Activated naive CD4-positive, alpha-beta T cell (primary cell): ENCODE measurements at places on chromosomes 7 and 10.

DNA sequence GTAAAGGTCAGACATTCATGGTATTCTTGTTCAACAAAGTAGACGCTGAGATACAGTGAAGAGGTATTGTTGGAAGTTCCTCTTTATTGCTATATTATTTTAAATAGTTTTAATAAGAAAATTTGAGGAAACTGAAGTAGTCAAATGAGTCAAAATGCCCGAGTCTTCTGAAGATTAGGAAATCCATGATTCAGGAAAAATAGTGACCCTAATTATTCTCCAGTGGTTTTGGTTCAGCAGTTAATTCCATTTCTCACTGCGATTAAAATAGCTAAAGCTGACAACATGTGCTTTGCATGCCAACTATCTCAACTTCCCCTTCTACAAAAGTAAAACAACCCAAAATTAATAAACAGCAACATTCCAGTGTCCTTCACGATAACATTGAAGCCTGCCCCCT is 32.7 kb upstream of the PFKP start:
- DNase-seq = no peak

GRCh38 chr7:86904949-86905834 is 154.3 kb downstream of the ELAPOR2 start:
- DNase-seq = no peak

- no peak for DNase-seq
These were observed 47.9 kb downstream of the ESYT2 start for GRCh38 chr7:158781217-158781973.

DNA sequence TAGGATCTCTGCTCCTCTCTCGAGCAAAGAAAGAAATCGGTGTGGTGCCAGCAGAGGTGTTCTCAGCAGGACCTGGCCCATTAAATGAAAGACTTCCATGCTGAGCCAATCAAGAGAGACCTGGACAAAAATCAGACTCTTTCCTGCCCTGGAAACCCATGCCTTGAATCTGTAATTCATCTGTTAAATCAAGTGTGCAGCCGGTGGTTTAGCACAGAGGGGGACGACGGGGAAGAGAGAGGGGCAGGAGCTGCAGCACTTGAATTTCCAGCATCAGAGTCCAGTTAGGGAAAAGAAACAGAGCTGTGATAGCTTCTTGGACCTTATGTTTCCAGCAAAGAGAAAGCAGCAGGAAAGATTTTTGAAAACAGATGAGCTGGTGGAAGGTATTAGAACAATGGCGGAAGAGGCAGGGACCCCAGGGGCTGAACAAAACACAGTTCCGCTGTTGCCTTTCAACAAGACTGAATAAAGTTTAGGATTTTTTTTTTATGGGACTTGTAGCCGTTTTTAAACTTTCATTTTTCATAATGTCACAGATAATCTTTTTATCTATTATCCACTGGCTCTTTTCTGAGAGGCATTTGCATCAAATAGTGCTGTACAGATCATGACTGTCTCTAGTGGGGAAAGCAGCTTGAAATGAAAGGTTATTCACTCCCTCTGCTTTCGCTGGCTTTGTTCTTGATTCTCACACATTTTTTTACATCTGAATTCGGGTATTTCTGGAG is 543.6 kb upstream of the GALNT17 start:
- DNase-seq = no peak

DNA sequence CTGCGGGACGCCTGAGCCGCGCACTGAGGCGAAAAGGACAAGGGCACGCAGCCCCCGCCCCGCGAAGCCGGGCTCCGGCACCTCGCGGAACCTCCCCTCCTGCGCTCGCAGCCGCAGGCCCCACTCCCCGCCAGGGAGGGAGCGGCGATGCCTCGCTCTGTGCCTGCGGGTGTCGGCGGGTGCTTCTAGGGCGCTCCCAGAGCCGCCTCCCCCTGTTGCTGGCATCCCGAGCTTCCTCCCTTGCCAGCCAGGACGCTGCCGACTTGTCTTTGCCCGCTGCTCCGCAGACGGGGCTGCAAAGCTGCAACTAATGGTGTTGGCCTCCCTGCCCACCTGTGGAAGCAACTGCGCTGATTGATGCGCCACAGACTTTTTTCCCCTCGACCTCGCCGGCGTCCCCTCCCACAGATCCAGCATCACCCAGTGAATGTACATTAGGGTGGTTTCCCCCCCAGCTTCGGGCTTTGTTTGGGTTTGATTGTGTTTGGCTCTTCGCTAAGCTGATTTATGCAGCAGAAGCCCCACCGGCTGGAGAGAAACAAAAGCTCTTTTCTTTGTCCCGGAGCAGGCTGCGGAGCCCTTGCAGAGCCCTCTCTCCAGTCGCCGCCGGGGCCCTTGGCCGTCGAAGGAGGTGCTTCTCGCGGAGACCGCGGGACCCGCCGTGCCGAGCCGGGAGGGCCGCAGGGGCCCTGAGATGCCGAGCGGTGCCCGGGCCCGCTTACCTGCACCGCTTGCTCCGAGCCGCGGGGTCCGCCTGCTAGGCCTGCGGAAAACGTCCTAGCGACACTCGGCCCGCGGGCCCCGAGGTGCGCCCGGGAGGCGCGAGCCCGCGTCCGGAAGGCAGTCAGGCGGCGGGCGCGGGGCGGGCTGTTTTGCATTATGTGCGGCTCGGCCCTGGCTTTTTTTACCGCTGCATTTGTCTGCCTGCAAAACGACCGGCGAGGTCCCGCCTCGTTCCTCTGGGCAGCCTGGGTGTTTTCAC is 519 bp downstream of the ITGB8 start:
- peak; percentile 2 for DNase-seq

DNA sequence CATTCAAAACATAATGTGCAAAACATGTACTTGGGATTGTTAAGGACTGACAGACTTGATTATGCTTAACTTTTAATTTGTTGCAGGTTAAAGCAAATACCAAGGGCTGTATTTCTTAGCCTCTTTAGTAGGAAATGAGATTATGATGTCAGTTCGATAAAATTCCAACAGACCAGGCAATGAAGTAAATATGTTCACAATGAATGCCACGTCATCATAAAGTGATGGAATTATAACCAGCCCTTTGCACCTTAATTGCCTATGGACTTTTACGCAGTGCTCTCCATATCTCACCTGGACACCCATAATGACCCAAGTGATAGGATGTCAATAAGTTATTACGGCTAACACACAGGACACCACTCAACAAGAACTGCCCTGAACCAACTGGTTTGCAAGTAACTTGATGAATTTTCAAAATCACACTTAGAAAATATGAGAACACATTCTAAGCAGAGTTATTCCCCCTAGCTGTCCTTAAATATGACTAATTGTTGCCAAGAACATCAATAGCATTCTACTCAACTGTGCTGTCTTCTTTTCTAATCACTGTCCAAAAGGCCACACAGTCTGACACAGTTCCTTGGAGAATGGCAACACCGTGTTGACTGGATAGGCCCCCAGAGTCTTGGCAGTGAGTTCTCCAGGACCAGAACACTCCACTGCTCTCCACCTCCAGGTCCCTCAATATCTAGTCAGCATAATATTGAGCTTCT is 115.0 kb downstream of the CHCHD3 start:
- no peak for DNase-seq

DNA sequence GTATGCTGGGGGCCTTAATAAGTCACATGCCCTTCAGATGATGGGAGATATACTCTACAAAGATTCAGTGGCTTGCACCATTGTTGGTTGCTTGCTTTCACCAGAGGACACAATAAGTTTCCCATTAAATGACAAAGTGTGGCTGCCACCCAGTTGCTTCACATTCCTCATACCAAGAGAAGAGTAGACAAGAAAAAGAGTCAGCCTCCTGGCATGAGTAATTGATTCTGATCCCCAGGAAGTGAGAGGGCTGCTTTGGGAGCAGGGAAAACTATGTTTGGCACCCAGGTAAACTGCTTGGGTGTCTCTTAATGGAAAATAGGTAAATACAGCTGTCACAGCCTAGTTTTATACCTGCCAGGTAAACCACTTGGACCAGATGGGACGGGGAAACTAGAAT is 66.7 kb upstream of the IL6 start:
- no peak for DNase-seq

DNA sequence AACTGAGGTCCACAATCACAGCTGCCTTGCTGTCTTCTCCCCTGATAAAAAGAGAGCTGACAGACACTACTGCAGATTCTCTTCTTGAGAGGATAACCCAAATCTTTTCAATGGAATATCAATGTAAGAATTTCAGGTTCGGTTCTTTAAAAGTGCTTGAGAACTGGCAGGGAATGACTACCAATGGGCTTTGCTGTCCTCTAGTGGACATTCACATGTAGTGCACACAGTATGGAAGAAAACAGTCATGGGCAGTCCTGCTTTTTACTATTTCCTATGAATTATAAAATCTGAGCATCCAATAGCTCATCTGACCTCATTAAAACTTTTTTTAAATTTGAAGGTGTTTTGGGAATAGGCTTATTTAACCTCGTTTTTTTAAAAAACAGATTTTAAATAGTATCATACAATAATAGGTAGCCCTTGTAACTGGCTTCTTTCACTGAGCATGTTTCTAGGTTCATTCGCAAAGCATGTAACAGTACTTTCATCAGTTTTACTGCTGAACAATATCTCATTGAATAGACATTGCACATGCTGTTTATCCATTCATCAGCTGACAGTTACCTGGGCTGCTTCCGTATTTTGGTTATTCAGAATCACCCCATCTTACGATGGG is 18.3 kb downstream of the FZD9 start:
- DNase-seq = no peak

GRCh38 chr10:58998924-58999713 is 177.3 kb upstream of the PHYHIPL start:
- no peak for DNase-seq

GRCh38 chr7:117217106-117218035 is 105.5 kb downstream of the WNT2 start:
- no peak for DNase-seq

DNA sequence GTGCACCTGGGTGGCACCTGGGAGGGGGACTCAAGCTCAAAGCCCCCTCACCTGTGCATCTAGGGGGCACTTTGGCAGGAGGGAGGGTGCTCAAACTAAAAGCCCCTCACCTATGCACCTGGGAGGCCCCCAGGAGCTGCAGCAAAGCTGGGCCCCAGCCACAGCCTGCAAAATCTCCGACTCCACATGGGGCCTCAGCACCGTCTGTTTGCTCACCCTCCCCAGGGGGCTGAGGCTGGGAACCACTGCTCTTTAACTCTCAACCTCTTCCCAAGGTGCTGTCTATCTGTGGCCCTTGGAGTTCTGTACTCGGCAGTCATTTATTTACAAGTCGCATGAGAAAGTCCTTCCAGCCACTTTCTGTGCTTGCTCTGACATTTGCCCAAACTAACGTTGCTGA is 458.4 kb downstream of the DNAJB6 start:
- DNase-seq = no peak

GRCh38 chr7:116433246-116433645 is 66.3 kb upstream of the CAV2 start:
- DNase-seq = no peak

GRCh38 chr10:127102176-127102575 is 94.2 kb downstream of the INSYN2A start:
- no peak for DNase-seq

DNA sequence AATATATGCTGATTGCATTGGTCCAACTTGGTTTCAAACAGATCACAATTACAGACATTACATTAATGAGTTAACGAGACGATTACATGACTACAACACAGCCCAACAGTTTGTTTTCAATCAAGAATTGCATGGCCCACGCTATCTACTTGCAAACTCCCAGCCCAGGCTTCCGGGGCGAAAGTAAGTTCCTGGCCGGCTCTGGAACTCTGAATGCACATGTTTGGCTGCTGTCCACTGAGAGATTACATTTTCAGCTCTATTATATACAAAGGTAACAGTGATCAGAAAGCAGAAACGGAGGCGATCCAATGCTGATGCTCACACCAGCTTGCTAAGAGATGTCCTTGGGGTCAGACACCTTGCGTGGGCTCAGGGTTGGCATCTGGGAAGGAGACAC is 206.3 kb downstream of the FANK1 start:
- no peak for DNase-seq

GRCh38 chr10:118753331-118754228 is 1.2 kb downstream of the CACUL1 start:
- no peak for DNase-seq

DNA sequence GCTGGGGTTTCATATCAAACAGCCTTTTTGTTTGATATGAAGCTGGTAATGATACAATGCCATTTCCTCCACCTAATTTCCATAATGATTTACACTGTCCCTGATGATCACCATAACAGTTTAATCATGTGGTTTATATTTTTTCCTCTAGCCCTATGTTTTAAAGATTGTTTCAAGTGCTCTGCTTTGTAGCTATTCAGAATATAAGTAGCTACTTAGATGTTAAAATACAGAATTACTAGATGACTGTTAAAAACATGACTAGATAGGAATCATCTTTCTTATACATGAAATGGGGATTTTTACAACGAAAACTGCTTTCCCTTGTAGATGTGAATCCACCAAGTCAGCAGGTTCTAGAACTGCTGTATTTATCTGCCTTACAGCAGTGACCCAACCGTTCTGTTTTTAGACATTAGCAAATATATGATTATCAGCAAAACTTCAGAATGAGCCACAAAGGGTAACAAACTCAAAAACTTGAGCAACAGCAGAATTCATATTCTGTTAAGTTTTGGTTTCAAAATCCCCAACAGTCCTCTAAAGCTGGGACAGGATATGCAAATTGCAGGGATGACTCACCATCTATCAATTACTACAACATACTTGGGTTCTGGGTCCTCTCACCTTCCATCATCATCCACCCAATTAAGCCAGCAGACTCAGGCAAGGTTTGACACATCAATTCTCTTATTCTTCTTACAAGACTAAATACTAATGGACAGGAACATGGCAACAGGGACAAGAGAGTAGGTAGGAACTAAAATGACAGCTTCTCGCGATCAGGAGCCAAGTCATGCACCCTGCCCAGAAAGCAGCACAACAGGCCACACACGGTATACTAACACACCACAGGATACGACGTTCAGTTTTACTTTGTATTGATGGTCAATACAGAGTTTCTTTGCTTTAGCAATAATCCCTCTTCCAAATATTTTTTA is 83.9 kb downstream of the PIP4K2A start:
- DNase-seq = no peak

DNA sequence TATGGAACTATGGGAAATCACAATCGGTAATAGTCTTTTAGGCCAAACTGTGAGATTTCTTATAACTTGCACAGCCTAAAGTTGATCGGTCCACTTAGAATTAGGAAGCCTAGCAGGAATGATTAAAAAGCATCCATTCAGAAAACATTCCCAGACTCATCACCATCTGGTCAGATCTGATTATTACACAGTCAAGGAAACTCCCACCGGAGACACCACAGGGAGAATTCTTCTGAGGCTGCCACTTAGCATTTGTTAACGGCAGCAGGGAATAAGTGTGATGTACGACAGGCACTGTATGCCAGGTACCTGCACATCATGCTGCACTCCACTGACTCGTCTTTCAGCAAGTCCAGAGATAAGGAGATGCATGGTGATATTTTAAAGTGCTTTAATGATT is 227.6 kb upstream of the STEAP1 start:
- DNase-seq = no peak
